ENCODE measurements at places on chromosomes 6 and 20. TPM values are rescaled to one million over a fixed set of nuclear protein-coding genes. Genes with fewer than 3 reads are reported as not detected.

LAMA2 gene
- 52.0 TPM for total RNA-seq

OR2J3 gene
- not detected for total RNA-seq

SLC17A4 gene
- total RNA-seq, result not detected

POU3F2 gene
- 1.3 TPM for total RNA-seq

MOG gene
- 1.8 TPM for total RNA-seq

IPCEF1 gene
- total RNA-seq, result 0.15 TPM

TUBB1 gene
- total RNA-seq, result 0.03 TPM

NKX2-4 gene
- not detected for total RNA-seq

HLA-DOB gene
- not detected for total RNA-seq

ADTRP gene
- total RNA-seq, result not detected

PRL gene
- total RNA-seq, result not detected

- DNase-seq, result no peak
Measured at GRCh38 chr6:13683038-13683437, 28.6 kb downstream of the RANBP9 start.

DNA sequence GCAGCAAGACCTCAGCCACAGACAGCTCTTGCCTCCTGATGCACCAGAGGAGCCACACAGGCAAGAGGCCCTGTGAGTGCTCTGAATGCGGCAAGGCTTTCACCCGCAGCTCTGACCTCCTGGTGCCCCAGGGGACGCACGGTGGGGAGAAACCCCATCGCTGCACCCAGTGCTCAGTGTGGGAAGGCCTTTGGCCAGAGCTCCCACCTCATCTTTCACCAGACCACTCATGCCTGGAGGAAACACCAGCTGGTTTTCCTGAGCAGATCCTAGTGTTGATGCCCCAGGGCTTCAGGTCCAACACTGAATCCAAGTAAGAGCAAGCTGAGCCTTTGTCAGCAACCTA lies 37.0 kb upstream of the XRN2 start:
- DNase-seq, result no peak

DNA sequence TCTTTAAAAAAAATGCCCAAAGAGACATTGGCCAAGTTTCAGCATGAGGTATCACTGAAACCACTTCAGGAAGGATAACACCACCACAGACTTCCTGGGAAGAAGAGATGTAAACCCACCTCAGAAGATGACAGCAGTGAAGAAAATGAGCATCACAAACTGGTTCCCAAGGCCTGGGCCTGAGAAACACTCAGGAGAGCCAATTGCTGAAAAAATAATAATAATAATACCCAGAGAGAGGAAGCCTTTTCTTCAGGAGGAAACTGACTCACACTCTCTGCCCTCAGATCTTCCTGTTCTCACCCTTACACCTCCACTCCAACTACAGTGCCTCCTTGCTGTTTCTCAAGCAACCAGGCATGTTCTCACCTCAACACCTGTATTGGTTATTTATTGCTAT lies 68.1 kb upstream of the MAFB start:
- DNase-seq, result no peak

- DNase-seq, result no peak
Measured at GRCh38 chr6:44149369-44150012, 9.1 kb upstream of the CAPN11 start.

GRCh38 chr20:62716941-62717310 lies 8.3 kb downstream of the NTSR1 start:
- DNase-seq, result no peak

DNA sequence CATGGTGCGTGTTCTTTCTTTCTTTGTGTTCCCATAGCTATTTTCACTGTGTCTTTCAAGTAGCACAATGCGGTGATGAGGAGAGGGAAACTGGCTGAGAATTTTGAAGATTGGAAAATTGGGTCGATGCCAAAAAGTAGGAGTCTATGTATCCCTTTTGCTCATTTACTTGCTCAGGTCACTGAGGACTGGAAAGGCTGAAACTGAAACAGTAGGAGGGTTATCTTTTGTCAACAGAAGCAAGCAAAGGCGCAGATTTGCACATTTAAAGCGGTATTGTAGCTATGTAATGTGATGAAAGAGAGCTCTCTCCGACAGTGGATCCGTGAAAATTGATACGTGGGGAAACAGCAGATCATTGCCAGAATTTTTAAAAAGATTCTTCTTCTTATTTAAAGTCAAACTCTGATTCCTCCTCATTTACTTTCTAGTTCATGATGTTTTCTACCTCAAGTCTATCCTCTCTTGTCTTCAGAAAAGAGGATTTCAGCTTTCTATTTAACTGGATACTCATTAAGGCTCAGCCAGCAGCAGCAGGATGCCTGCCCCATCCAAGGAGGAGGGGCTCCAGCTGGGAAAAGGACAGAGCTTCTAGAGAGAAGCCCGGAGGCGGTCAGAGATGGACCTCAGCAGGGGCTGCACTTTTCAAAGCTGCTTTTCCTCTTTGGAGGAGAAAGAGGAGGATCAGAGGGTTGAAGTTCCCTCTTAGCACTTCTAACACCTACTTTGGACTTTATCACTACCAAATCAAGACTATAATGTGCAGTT lies 15.9 kb upstream of the FYN start:
- DNase-seq, result peak; percentile 62

- no peak for DNase-seq
Measured at GRCh38 chr6:35067234-35067633, 73.9 kb downstream of the TCP11 start.

GRCh38 chr6:7341989-7342742 lies 29.2 kb upstream of the SSR1 start:
- DNase-seq, result no peak

GRCh38 chr6:14857501-14857900 lies 388.4 kb upstream of the JARID2 start:
- no peak for DNase-seq

DNA sequence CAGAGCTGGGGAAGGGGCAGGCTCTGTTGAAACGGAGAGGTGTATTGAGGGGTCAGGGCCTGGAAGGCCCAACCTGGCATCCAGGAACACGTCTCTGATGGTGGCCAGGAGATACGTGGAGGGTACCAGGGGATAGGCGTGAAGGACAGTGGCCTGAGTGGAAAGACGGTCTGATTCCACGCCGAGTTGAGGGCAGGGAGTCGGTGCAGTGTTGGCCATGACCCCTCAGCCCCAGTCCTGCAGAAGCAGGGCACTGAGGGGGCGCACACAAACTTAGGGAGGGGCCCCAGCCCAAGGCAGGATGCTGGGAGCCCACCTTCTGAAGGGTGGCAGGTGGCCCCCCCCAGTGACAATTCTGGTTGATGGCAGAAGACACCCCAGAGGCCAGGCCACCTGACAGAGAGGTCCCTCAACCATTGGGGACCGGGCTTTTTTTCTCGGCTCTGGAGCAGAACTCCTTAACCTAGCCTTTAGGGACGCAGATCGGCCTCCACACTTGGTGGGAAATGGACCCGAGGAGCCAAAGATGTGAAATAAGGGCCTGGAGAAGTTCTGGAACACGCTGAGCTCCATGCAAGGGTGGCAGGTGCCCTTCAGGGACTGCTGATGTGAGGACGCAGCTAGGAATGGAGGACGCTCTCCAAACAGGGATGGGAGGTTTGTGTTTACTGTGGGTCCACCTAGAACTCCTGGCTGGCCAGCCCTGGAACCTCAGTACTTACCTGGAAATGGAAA lies 91.0 kb downstream of the TMEM242 start:
- no peak for DNase-seq

DNA sequence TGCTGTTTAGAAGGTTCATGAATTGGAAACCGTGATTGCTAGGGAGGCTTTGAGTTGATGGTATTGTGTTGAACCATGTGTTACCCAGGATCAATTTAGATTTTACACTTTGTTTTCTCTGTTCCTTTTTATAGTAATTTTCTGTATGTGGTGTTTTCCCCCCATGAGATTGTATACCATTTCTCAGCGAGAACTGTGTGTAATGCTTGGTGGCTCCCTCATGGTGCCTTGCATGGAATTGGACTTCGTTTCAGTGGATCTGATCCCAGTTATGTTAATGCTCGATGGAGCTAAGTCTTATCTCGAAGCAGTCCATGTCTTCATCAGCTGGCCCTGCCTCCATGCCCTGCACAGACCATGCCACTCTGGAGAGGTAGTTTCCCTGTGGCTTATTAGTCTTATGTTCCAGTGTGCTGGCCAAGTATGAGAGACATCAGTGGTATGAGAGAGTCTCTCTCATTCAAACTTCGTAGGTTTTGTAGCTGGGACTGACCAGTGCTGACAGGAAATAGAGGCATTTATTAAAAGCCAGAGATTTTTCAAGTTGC lies 18.7 kb downstream of the PTPN1 start:
- DNase-seq, result peak; percentile 50

DNA sequence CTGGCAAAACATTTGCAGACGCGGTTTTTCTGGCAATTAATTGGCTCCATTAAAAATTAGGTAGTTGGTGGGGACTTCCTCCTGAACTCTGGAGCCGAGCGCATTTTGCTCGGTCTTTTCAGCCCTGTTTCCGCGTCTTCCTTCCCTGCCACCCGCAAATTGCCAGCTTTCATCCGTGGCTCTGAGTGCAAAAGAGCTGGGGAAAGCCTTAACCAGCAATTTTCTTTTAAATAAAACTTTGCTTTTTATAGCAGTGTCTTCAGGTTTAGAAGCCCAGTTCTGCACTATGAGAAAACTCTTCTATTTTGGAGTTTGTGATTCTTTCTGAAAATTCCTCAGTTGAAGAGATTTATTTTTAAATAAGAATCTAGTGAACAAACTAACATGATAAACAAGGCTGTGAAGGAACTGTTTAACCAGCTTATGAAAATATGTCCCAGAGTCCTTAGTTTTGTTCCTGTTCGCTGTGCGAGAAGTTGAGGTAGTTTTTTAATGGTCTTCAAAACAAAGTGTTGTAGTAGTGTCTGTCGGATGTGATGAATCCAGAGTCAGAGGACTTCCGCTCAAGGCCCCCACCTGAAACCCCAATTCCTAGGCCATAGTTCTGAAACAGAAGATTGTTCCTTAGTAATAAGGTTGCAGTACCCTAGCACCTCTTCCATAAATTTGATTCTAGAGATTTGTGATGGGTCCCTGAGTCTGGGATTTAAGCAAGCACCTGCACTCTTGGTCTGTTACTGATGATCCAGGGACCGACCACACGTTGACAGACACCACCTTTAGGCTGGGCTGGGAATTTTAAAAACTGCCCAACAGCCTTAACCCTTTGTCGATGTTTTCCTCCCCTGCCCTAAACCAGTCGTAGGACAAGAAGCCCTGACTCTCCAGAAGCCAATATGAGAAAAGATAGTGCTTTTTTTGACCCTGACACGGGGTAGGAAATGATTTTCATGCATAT lies 950 bp downstream of the KCTD20 start:
- DNase-seq, result peak; percentile 16

DNA sequence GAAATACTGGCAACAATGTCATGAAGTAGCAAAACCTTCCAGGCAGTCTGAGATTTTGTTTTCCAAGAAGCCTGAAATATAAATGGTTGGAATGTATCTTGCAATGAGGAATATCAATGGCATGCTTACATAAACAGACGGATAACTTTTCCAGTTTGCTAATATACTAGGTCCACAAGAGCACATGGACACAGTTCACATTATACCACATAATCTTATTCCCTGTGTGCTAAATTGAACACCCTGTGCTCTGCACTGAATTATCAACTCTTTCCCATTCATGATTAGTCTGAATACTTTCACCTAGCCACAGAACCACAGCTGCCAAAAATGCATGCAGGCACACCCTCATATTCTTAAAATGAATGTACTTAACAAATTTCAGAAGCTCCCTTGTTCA lies 274.3 kb downstream of the COL12A1 start:
- DNase-seq, result peak; percentile 67

GRCh38 chr6:170186941-170187668 lies 103.8 kb downstream of the DLL1 start:
- DNase-seq, result no peak

- peak; percentile 65 for DNase-seq
Measured at GRCh38 chr6:110509617-110510241, 33.3 kb upstream of the SLC22A16 start.

DNA sequence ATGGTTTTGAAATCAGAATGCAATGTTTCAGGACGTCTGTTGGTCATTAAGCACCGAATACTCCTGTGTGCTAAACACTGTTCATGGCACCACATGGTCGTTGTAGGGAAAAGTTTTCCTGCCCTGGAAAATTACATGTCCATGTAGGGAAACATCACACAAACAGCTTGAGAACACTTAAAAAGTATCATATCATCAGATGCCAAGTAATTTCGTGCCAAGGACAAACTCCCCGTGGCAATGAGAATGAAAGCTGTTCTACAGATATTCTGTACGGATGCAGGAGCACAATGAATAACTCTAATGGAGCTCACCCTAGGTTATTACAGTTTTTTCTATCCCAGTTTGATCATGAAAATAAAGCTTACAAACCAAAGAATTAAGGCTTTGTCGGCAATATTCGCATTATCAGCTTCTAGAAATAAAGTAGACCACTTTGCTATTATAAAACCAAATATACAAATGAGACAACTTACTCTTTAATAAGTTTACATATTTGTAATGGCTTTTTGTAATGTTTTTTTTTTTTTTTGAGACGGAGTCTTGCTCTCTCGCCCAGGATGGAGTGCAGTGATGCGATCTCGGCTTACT lies 4.6 kb upstream of the DST start:
- no peak for DNase-seq

- DNase-seq, result no peak
Measured at GRCh38 chr20:4681401-4681800, 40.3 kb upstream of the PRND start.

DNA sequence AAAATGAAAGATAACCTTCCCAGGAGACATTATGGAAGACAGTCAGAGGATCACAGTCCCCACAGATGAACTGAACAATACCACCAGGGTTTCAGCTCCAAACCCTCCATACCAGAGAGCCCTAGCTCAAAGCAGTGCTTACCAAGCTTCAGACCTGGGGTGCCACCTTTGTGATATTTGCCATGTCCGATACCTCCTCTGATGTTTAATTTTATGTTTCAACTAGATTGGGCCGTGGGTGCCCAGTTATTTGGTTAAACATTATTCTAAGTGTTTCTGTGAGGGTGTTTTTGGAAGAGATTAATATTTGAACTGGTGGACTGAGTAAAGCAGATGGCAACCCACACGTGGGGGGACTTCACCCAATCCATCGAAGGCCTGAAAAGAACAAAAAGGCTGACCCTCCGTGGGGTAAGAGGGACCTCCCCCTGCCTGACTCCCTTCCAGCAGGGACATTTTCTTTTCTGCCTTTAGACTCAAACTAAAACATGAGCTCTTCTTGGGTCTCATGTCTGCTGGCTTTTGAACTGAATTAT lies 11.8 kb downstream of the SCML4 start:
- DNase-seq, result no peak

- no peak for DNase-seq
Measured at GRCh38 chr20:37265152-37265551, 3.5 kb upstream of the GHRH start.

GRCh38 chr20:49986049-49986448 lies 3.3 kb downstream of the SNAI1 start:
- DNase-seq, result no peak

Data from cardiac muscle cell (in vitro differentiated cells and primary cell).